ENCODE measurements at places on chromosomes 16 and 17.

- no peak for DNase-seq
Observed at GRCh38 chr17:59406808-59407381, 75.4 kb downstream of the YPEL2 start.

DNA sequence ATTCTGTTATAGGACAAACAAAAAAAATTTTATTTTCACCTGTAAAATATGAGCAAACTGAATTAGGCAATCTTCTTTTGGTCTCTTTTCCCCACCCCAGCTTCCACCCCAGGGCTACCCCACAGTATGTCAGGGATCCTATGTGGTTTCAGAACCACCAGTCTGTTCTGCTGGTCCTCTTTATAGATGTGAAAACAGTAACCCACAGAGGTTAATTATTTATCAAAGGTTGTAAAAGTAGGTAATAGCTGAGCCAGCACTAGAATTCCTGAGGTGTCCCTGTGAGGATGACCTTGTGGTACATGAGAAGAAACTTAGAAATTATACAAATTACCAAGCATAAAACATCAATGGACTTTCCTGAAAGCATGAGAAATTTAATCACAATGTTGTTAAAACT lies 428.7 kb downstream of the CNTNAP4 start:
- DNase-seq, result no peak

DNA sequence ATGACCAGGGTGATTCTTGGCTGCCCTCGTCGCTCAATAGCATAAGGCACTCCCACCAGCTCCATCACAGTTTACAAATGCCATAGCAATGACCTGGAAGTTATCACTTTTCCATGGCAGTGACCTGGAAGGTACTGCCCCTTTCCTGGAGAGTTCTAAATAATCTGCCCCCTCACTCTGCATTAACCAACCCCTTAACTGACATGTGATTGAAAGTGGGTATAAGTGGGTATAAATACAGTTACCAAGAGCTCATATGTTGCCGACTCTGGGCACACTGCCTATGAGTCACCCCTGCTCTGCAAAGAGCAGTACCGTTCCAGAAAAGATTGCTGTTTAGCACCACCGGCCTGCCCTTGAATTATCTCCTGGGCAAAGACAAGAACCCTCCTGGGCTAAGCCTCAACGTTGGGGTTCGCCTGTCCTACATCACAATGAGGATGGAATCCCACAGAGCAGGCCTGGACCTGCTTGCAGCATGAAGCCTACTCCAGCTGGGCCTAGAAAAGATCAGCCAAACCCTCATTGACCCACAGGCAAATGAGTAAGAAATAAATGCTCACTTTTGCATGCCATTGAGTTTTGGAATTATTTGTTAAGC lies 95.2 kb upstream of the SEC14L1 start:
- DNase-seq, result no peak

GRCh38 chr17:7357381-7357780 lies 2.4 kb downstream of the TMEM95 start:
- DNase-seq, result no peak

GRCh38 chr17:9183306-9183705 lies 162.0 kb downstream of the NTN1 start:
- no peak for DNase-seq

- peak; percentile 14 for DNase-seq
Observed at GRCh38 chr17:35345926-35346771, 27.3 kb downstream of the SLFN11 start.

- DNase-seq, result no peak
Observed at GRCh38 chr16:13153696-13154095, 252.3 kb downstream of the SHISA9 start.

DNA sequence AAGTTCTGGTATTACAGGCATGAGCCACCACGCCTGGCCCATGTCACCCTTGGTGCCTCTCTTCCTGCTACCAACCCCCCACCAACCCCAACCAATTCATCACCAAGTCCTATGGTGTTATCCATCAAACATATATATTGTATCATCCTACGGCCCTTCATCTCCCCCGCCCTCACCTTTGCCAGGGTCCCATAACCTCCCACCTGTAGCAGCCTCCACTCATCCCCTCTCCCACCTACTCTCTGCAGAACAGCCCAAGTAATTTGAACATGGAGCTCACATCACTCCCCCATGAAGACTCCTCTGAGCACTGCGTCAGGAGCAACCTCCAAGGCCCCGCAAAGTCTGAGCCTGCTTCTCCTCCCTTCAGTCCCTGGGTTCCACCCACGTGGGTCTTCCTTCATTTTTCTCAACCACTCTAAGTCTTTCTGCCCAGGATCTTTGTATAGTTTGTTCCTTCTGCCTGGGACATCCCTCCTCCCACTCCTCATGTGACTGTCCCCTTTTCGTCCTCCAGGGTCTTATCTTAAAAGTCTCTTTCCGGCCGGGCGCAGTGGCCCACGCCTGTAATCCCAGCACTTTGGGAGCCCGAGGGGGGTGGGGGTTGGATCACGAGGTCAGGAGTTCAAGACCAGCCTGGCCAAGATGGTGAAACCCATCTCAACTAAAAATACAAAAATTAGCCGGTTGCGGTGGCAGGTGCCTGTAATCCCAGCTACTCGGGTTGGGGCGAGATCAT lies 7.0 kb upstream of the HID1 start:
- DNase-seq, result no peak

DNA sequence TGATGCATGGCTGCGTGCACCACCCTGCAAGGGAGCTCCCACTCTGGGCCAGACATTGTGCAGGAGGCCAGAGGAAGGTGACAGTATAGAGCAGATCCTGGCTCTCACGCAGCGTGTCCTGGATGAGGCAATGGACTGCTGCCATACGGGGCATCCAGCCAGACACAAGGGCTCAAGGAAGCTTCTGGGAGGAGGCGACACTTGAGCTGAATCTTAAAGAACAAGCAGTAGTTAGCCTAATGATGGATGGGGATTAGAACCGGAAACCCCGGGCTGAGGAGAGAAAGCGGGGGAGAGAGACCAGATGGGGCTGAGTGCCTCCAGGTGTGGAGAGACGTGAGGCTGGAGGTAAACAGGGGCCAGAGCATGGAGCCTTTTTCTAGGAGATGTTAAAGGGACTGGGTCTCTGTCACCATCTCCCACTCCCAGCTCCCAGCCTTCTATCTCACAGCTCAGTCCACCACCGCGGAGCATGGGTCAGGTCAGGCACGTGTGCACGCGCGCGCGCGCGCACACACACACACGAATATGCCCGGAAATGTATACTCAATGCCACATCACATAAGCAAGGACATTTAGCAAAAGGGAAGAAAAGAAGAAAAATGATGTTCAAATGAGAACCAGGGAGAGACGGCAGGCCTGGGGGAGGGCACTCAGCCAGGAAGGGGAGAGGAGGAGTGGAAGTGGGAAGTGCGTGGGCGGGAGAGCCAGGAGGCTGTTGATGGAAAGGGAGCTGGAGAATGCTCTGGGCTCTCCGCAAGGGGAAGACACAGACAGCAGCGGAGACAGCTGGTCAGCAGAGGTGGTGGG lies 46.3 kb downstream of the CCDC42 start:
- DNase-seq, result no peak

DNA sequence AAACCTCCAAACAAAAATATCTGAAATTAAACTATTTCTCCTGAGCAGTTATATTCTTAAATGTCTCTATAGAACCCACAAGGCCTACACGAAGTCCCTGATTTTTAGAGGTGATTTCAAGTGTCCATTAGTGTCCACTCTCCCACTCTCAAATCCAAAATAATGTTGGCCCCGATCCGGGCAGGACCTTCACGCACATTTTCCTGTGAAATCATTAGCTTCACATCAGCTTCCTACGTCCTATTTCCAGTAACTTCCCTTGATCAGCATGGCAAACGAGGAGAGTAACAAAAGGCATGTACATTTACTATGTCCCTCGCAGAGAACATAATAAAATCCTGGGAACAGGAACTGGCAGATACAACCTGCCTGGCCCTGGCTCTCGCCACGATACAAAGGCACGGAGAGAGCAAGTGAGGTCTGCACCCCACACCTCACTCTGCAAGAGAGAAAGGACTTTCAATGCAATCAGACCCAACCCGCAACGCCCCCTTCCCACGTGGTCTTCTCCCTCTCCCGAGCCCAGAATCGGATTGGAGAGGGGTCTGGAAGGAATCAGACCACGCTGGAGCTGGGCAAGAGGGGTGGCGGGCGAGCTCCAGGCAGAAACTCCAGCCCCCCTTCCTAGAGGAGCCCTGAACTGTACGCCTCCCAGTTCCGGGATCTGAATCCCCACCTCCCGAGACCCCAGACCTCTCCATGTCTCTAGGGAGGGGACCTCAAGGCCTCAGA lies 17.5 kb upstream of the C17orf78 start:
- peak; percentile 15 for DNase-seq

GRCh38 chr17:17258998-17259397 lies 22.0 kb upstream of the FLCN start:
- no peak for DNase-seq

DNA sequence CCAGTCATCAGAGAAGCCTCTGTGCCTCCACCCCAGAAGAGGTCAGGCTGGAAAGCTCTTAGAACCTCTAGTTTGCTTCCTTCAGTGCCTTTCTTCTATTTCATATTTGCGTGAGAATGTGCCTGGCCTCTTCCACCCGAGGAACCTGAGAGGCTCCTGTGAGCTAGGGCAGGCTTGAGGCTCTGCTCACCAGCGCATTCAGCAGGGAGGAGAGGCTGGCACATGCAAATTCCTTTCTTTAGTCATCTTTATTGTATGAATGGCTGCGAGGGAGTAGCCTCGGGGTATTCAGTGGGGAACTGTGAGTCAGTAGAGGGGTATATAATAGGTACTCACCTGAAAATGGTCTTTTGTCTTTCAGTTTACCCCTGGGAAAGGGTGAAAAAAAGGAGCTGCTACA lies 268.3 kb downstream of the ABCC12 start:
- DNase-seq, result no peak

DNA sequence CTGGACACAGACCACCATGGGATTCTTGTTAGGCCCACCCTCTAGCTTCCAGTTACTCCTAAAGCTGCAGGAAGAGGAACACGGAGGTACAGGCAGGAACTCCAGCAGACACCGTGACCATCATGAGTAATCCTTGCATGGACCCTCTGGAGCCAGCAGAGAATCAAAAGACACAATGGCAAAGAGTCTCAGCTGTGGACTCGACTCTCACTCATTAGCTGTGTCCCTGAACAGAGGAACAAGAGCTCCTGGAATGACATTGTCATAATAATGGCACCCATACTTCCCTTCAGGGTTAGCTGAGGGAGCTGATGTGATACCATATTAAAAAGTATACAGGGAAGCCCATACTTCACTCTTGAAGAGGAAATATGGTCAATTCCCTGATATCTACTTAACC lies 176.3 kb upstream of the ASIC2 start:
- DNase-seq, result no peak

DNA sequence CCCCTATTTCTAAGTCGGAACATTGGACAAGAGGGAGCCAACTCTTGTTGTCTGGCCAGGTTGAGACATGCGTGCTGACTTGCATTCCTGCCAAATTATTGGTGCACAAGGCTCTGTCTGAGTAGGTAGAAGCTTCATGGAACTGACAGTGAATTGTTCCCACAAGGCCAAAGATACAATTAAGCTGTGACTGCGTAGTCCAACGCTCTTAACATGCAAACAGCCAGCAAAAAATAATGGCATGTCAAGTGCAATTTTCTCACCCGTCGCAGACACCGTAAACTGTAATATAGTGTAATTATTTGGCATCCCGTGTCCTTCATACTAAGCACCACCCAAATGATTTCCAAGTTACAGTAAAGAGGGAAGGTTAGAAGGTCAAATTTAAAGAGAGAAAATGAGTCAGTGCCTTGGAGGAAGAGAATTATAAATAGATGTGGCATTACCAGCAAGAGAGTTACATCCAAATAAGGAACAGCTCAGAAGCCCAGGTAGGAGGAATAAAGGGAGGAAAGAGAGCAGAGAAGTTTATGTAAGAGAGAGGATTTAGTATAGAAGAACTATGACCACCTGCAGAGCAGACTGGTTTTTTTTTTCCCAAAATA lies 21.8 kb downstream of the CDH8 start:
- no peak for DNase-seq

DNA sequence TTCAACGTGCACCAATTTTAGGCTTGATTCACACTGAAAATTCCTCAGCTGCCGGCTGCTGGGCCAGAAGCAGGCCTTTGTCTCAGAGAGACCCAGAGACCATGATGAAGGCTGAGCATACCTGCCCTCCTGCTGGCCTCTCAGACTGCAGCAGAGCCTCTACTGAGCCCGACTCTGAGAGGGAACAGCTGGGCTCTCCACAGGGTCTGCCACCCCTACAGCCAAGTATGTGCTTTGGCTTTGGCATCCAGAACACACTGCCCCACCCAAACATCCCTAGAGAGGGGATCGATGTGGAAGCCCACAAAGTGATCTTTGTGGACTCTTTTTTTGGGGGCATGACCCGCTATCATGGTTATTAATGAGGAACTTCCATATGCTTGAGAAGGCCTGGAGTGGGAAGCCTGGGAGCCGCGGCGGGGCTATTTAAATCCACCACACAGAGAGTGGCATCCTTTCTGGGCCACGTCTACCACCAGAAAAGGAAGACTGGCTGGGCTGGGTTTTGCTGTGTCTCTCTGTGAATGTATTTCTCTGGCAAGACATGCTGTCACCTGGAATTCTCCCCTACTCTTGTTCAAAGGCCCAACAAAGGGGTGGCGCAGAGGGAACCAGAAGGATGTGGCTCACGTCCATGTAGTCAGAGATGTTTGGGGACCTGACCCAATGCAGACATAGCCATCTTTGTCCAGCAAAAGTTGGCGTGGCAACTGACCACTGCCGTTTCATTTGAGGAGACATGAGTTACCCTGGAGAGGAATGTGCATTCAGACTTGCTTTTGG lies 69.3 kb downstream of the GNAO1 start:
- DNase-seq, result no peak

GRCh38 chr17:41512546-41513167 lies 6.0 kb downstream of the KRT15 start:
- DNase-seq, result no peak

GRCh38 chr17:44981221-44981968 lies 13.3 kb upstream of the C1QL1 start:
- DNase-seq, result no peak

- DNase-seq, result no peak
Observed at GRCh38 chr17:18076936-18077335, 10.8 kb upstream of the DRG2 start.

DNA sequence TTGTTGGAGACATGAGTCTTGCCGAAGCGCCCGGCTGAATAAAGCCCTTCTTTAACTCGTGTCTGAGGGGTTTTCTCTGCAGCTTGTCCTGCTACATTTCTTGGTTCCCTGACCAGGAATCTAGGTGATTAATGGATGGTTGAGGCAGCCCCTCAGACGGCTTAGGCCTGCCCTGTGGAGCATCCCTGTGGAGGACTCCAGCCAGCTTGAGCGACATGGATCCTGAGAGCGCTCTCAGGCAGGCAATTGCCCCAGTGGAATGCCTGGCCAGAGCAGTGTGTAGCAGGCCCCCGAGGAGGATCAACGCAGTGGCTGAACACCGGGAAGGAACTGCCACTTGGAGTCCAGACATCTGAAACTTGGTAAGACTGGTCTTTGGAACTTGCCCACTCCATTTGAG lies 17.3 kb upstream of the ENDOV start:
- no peak for DNase-seq

GRCh38 chr17:35064516-35065215 lies 1.2 kb upstream of the RFFL start:
- no peak for DNase-seq

Data from activated CD4-positive, alpha-beta T cell treated with anti-CD3 and anti-CD28 coated beads for 4 hours (primary cell).